Vagina (tissue), 2 donors: ENCODE measurements at places on chromosomes 4 and X.

DNA sequence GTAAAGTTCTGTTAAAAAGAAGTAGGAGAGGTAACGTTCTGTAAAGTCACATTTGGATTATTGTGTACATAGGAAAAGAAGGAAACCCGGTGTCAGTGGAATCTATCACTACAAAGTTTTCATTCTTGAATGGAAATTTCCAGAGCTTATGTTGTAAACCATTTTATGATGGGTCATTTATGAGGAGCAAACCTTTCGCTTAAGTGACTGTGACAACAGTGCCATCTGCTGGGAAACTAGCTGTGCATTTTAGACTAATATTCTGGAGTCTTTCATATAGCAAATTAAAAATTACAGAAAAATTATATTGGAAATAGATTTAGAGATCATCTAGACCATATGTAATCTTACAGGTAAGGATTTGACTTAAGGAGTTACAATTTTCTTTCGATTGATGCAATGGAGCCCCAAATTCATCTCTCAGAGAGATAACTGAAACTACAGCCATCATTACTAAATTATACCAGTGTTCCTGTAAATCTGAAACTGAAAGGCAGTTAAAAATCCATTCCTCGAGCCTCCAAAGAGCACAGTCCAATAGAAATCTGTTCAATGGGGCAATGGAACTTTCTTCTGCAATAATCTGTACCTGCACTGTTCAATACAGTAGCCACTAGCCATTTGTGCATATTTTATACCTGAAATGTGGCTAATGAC is 26.9 kb downstream of the ASB9 start:
- DNase-seq = no peak

DNA sequence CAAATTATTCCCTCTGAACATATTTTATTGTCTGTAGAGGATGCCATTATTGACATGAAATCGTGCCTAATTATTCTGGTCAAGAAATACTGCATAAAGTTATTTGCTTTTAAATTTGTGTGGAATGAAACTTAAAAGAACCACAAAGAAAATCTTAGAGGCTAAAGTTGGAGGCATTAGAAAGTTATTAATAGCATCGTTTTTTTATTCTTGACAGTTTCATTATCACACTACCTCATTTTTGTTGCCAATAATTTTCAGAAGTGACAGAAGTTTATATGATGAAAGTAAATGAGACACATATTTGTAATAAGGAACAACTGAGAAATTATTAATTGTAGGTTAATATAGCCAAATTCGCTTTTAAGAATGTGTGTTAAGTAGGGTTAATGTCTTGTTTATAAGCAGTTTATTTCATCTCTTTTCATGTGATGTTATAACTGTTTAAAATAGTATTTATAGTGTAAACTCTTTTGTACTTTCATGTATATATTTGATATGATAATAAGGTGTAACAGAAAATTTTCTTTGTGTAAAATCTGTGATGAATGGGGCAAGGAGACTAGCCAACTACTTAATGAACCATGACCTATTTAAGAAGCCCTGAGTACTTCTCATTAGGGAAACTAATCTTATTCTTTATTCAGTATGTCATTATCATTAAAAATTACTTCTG is 54.5 kb upstream of the GRIA2 start:
- DNase-seq = no peak

GRCh38 chr4:167233685-167234315 is 494 bp downstream of the SPOCK3 start:
- DNase-seq = no peak

- DNase-seq = no peak
Observed at GRCh38 chrX:24676403-24677024, 17.2 kb upstream of the POLA1 start.

DNA sequence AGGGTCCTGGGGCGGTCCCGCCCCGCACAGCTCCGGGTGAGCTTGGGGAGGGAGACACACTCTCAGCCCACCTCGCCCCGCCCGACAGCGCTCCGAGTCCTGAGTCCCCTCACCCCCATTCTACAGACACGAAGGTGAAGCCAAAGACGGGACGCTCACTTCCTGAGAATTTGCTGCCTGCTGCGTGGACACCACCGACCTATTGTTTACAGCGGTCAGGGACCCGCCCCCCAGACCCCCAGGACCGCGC is 796 bp upstream of the ZNF141 start:
- DNase-seq = no peak

GRCh38 chr4:187020676-187021075 is 297.0 kb upstream of the FAT1 start:
- no peak for DNase-seq

- DNase-seq = no peak
Observed at GRCh38 chr4:102586644-102587021, 85.5 kb downstream of the NFKB1 start.

GRCh38 chr4:7367406-7367805 is 67.3 kb downstream of the PSAPL1 start:
- DNase-seq = no peak

DNA sequence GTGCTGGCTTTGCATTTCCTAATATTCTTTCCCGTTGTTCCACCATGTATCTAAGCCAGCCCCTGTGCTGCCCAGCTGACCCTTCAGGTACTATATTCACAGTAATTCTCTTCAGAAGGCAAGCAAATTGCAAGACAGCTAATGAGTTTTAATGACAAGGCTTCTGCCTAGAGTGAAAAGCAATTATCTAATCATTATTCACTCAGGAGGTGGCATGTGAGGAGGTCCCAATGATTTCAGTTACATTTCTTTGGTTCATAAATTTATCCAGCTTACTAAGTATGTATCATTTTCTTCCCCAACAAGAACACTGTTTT is 123.0 kb downstream of the RASGEF1B start:
- DNase-seq = no peak

- no peak for DNase-seq
Observed at GRCh38 chr4:111635646-111636045, 509.6 kb upstream of the FAM241A start.

DNA sequence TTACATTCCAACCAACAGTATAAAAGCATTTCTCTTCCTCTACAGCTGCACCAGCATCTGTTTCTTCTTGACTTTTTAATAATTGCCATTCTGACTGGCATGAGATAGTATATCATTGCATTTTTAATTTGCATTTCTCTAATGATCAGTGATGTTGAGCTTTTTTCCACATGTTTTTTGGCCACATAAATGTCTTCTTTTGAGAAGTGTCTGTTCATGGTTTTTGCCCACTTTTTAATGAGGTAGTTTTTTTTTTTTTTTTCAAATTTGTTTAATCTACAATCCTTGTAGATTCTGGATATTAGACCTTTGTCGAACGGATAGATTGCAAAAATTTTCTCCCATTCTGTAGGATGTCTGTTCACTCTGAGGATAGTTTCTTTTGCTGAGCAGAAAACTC is 39.5 kb upstream of the TBC1D19 start:
- DNase-seq = no peak

GRCh38 chr4:77711469-77711868 is 105.8 kb downstream of the CXCL13 start:
- DNase-seq = no peak

DNA sequence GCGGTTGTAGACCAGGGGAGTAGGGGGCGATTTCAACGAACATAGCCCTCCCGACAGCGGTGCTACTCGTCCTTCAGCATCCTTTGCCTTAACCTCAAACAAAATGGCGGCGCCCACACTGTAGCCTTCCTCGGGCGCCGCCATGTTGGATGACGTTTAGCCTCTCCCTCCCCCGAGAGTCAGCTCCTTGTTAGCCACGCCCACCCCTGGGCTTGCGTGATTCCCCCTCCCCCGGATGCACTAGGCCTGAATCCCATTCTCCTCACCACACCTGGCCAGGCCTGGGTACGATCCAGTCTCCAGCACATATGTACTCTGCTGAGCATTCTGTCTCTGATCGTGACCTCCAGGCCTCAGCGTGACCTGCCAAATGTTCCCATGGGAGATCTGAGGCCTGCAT is 49.0 kb upstream of the ZNF157 start:
- no peak for DNase-seq

DNA sequence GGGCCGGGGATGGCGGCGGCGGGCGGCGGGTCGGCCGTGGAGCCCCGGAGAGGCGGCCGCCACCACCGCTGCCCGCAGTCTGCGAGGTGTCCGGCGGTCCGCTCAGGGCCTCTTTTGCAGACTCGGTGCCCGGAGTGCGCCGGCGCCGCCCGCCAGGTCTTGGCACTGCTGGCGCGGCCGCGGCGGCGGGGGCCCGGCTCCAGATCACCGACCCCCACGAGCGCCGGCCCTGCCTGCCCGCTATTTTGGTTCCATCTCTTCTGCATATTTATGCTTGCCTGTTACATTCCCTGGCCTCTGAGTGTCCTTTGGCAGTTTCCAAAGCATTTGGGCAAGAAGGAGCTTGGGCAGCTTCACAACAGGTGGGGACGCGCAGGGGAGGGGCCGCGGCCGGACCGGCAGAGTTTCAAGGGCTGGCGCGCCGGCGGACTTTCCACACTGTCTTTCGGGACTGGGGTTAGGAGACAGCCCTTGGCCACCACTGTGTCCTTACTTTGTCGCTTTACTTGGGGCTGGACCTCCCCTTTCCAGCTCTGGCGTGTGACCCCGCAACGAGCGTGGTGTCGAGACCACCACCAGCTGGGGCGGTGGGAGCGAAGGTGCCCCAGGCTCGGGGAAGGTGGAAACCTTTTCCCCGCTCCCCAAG is 668 bp upstream of the TAPT1 start:
- DNase-seq = no peak

- DNase-seq = no peak
Observed at GRCh38 chr4:126583509-126583908, 1049.2 kb upstream of the INTU start.

GRCh38 chr4:163748449-163748848 is 254.0 kb downstream of the TMA16 start:
- no peak for DNase-seq

GRCh38 chr4:133981327-133981726 is 220.3 kb downstream of the PABPC4L start:
- no peak for DNase-seq

GRCh38 chrX:46637938-46638337 is 64.4 kb downstream of the CHST7 start:
- DNase-seq = no peak

DNA sequence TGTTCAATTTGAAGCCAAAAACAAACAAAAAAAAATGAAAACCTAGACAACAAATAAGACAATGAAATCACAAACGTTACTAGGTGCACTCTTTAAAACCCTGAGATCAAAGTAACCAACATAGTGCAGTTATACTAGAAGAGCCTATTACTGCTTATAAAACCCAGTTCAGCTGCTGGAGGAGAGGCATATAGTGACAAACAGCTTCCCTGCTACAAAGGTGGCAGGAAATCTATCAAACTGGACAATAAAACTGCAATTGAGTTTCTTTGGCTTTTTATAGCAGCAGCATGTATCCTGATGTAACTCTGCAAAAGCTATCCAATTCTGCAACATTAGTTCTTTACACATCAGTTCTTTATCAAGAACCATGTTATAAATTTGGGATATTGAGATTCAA is 155.6 kb downstream of the LRBA start:
- DNase-seq = no peak

GRCh38 chr4:8185930-8186329 is 13.2 kb upstream of the SH3TC1 start:
- DNase-seq = no peak

DNA sequence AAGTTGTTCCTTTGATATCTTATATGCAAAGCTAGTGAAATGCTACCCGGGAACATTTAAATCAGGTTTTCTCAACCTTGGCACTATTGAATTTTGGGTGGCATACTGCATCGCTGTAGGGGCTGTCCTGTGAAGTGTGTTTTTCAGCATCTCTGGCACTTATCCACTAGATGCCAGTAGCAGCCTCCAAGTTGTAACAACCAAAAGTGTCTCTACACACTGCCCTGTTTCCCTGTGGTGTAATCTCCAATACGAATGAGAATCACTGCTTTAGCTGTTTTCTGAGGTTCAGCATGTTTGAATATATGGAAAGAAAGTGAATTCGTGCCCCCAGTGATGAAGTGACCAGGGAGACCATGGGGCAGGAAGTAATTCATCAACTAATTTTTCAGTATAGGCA is 551.6 kb upstream of the PRKX start:
- no peak for DNase-seq

DNA sequence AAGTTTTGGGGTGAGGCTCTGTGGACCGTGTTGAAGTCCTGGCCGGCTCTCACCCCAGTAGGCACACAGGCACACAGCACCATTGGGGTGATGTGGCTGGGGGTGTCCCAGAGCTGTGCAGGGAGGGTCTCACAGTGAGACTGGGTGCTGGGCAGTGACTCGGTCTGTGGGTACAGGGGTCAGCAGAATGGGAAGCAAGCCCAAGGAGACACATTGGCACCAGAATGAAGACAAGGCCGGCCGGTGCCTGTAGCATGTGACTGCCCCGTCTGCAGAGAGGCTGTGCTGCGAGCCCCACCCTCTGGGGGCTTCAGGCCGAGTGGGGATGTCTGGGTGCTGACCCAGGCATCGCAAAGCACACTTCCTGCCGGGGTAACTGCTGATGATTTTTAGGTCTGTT is 5.2 kb downstream of the MAEA start:
- no peak for DNase-seq

DNA sequence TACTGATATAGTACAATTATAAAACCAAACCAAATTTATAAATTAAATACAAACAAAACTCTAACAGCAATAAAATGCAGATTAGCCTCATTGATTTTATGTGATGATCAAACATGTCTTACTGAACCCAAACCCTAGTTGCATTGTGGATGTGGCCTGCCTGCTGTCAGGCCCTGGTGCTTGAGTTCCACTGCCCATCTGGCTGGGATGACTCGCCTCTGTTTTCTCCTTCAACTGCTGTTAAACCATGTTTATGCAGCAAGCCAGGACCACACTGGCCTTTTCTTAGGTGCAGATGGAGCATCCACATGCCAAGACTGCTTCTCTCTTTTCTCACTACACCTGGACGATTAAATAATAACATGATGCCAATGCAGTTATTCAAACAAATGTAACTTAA is 22.6 kb downstream of the NAP1L5 start:
- DNase-seq = no peak

- DNase-seq = no peak
Observed at GRCh38 chr4:59655996-59656395, 1544.1 kb upstream of the ADGRL3 start.

DNA sequence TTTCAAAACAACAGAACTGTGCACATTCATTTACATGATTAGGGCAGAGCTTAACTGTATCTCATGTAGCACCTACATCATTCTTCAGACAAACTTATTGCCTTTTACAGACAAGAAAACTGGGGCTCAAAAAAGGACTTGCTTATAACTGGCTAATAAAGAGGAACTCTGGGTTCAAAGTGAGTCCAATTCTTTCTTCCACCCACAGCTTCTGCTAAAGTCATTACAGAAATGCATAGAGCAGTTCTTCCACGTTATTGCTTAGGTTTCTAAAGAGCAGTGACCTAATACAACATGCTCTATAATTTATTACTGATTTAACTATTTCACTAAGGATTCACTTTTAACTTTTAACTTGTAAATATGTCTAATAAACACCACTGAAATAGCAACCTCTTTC is 60.6 kb downstream of the ELOVL6 start:
- no peak for DNase-seq

GRCh38 chrX:115266300-115266699 is 23.2 kb upstream of the LUZP4 start:
- DNase-seq = no peak

- DNase-seq = no peak
Observed at GRCh38 chrX:9122519-9123245, 88.8 kb upstream of the FAM9B start.

- DNase-seq = no peak
Observed at GRCh38 chr4:177441061-177441802, 1.0 kb downstream of the AGA start.
